ENCODE measurements at places on chromosomes 7 and 10.

GRCh38 chr7:112079673-112080072 lies 126.5 kb downstream of the DOCK4 start:
- DNase-seq: no peak

DNA sequence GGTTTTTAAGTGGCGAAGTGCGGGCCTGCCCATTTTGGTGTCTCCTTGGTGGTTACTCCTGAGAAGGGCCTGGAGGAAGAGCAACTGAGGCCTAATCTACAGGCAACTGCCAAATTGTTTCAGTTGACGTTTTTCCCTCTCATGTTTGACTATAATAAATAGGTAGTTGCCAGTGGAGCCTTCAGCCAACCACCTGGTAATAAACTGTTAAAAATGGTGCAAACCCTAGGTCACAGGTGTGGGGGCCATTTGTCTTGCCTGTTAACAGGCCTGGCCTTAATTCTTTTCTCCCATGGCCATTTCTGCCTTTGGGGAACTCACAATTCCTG lies 3.7 kb downstream of the IKZF1 start:
- no peak for DNase-seq

DNA sequence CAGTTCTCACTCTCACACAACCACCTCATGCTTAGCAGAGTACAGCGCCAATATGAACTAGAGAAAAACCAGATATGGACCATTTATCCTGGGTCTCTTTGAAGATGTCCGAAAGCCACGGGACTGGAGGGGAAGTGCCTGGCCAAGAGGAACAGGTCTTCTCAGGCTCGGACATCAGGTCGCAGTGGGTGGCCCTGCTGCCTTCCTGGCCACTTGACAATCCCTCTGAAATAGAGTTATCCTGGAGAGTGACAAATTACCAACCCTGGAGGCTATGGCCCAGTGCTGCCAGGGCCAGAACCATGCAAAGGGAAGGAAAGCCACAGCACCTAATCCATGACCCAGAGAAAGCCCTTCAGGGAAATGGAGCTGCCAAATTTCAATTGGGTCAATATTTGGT lies 646.8 kb upstream of the NRP1 start:
- DNase-seq: no peak

DNA sequence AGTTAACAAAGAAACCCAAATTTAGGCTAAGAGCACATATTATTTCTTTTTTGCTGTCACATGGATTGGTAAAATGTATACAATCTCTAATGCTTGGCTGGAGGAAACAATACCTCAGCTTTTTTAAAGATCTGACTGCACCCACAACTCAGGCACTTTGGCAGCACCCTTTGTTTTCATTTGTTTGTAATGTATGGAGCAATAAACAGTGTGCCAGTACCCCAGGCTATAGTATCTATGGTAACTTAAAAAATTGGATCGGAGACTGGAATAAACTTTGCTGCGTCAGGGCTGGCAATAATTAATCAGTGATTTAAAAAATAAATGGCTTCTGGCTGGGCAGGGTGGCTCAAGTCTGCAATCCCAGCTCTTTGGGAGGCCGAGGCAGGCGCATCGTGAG lies 27.2 kb downstream of the POLR1F start:
- DNase-seq: no peak

DNA sequence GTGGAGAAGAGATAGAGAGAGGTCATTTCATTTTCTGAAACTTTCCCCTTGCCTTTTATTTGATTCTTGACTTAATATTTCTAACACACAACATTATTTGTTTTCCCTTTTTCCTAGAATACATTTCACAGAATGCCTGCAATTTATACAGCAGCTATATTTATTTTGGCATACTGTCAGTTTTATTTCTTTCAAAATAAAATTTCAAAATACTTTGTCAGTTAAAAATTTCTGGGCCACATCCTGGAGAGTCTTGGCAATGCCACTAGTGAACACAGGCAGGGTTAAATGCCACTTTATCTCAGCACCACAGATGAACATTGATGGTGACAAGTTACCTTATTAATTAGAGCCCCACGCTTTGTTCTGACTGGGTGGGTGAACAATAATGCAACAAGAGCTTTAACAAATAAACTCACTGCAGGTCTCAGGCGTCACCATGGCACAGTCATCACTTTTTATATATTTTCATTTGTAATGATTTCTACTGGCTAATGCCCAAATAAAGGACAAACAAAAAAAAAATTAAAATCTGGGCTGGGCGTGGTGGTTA lies 494.0 kb downstream of the KIF20B start:
- no peak for DNase-seq

DNA sequence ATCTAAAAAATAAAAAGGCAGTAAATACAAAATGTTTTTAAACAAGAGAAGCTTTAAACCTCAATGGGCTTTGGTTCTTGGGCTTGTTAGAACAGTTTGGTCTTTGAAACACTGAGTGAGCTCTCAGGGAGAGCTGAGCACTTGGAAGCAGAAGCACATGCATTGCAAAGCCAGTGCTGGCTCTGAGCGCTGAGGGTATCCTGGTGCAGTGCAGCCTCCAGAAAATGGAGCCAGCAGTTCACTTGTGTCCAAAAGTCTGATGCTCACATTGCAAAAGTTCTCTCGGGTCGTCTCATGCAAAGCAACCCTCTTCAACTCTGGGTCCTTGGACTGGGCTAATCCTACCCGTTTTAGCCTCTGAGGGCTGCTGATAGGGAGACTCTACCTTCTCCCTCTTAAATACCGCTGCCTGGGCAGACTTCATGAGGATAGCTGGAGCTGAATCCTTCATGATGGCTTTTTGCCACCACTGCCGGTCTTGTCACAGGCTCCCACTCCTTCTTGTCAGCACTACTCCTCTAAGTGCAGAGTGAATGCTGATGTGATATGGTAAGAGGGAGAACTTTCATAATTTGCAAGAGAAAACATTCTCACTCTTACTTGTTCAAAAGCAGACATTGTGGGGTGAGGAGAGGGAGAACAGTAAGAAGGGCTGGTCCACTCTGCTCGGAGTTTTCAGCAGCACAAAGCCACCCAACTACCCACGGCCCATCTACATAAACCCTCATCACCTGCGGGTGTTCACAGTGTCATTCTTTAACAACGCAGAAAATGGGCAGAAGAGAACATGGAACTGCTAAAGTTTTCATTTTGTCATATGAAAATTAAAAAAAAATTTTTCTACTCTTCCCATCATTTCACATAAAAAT lies 42.2 kb upstream of the BMPER start:
- DNase-seq: no peak

DNA sequence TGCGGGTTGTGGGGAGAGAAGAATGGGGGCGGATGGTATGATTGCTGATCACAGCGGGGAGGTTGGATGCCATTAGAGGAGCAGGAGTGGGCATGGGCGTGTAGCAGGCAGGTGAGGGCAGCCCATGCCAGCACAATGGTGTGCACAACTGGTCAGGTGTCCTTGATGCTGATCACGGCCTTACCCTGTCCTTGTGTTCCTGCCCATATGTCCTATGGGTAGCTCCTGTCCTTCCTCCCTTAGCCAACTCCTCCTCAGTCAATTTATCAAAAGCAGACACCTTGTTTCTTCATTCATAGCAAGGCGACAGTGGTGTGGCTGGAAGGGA lies 30.7 kb downstream of the WDR86 start:
- no peak for DNase-seq

- no peak for DNase-seq
Measured at GRCh38 chr7:138195151-138195571, 118.9 kb downstream of the AKR1D1 start.

- no peak for DNase-seq
Measured at GRCh38 chr7:50564171-50564570, 1.0 kb downstream of the DDC start.

DNA sequence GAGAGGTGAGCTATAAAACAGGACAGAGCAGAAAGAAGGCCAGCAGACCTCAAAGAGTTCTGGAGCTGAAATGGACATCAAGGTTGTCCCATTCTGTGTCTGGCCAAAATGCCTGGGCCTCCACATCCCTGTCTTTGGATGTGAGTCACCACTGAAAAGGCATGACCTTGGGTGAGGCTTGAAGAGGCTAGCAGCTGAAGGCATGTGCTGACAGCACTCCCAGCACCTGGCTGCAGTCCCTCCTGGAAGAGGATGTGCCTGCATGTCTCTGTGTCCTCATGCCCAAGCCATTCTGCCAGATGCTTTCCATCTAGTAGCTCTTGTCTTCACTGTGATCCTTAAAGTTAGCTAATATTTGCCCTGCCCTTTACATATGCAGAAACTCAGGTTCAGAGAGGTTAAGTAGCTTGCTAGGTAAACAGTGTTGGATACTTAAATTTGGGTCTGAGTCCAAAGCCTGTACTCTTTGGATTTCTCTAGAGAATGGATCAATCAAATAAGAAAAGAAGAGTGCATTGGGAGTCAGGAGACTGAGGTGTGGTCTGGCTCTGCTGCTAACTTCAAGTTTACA lies 35.8 kb downstream of the HECW1 start:
- DNase-seq: no peak

DNA sequence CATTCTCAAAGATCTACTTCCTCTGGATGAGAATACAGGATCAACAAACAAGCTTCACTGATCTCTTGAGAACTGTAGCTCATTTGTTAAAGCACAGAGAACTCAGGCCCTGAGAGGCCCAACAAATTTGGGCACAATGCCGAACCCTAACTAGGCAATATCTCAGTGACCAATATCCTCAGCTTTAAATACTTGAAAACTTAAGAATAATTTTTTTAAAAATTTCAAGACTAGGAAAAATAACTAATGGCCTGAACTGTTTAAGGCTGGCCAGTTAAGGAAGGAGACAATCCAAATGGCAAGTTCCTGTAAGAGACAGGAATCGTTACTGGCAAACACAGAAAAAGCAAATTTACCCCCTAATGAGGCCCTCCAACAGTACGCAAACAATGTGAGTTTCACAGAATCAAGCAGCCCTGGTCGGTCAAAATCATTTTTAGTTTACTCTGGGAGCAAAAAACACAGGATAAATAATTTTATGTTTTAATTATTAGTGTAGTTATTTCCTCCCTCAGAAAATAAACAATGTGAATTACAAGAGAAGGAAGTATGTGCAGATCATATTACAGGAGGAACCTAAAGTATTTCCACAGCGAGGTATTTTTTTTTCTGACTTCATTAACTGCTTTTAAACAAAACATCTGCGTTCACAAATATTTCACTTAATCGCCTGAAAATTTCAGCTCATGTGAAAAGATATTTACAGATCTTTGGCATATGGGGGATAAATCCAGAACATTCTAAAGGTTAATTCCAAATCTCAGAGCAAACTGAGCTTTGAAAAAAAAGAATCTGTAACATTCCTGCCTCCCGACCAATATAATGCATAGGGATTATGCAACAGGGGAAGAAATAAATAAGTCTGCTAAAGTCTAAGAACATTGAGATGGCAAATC lies 39.5 kb downstream of the NT5C2 start:
- peak; percentile 38 for DNase-seq

DNA sequence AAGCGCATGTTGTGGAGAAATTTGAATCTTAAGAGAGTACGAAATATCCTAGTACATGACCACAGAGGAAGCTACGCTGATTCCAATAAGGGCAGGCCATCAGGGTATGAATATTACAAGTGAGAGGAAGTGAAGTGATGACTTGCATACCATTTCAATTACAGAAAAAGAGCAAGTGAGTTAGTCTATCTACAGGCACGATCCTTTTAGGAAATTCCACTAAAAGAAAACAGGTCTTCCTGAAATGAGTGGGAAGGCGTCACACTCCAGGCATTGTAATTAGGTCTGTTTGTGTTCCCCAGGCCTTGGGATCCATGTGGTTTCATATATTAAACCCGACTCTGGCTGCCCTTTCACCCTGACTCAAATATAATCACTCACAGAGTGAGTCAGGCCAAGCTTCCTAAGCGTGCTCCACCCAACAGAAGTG lies 152.5 kb downstream of the SEMA3A start:
- DNase-seq: no peak

GRCh38 chr10:113666682-113667252 lies 2.9 kb upstream of the NRAP start:
- no peak for DNase-seq

GRCh38 chr10:22420787-22421517 lies 75.7 kb downstream of the SPAG6 start:
- DNase-seq: no peak

GRCh38 chr10:9244864-9245263 lies 1190.4 kb downstream of the GATA3 start:
- DNase-seq: no peak

DNA sequence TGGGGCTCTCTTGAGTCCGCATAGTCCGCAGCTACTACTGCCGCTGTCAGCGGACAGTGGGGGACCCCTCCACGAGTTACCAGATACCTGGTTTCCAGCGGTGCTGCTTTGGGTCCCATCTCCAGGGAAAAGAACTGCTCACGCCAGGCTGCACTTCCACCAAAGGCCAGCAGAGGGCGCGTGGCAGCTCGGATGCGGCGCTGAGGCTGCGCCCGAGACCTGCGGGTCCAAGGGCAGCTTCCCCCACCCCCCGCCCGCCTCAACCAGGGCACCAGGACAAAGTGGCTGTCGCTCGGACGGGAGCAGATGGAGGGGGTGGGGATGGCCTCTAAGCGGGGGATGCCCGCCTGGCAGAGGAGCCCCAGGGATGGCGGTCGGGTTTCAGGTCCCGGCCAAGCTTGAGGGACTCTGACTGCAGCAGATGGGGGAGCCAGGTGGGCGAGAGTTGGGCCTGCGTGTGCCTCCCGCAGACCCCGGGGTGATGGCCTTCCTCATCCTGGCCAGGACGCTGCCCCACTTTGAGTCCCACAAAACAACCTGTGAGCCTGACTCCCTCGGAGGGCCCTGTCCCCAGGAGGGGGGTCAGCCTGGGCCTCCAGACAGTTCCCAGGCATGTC lies 23.8 kb upstream of the ZNF735 start:
- no peak for DNase-seq

DNA sequence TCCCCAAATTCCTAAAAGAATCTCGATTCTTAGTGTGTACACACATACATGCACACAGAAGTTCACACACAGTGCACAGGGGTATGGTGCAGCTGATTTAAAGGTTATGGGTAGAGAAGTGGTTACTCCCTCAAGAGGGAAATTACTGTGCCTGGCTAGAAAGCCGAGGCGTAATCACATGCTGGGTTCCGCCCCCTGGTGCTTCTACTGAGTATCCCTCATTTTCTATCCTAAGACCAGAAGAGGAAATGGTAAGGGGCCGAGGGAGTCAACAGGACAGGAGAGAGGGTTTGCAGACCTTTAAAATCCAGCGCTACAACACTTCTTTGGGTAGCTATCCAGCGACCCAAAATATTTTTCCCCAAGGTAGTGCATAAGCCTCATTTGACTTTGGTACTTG lies 147.3 kb upstream of the TMEM196 start:
- DNase-seq: no peak

- DNase-seq: no peak
Measured at GRCh38 chr7:46839651-46840050, 742.3 kb downstream of the TNS3 start.

DNA sequence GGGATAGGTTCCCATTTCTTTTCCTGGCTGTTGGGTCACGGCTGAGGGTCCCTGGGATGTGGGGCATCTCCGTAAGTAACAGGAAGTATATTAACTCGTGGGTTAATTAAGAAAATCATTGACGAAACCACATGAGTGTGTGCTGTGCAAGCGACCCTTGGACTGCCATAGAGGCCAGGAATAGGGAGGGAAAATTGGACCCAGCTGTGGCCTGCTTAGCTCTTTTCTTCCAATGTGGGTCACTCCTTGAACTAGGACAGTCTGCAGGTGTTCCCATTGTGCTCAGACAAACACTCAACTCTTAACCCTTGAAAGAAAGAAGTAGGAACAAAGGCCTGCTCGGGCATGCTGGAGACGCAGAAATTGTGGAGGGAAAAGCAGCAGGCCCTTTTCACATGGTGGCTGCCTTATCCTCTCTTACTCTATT lies 25.6 kb upstream of the PLEKHA1 start:
- peak; percentile 72 for DNase-seq

GRCh38 chr10:122688293-122688989 lies 11.2 kb downstream of the C10orf120 start:
- DNase-seq: peak; percentile 24

GRCh38 chr10:20885678-20886077 lies 11.4 kb downstream of the NEBL start:
- DNase-seq: no peak

All from right renal pelvis (tissue), 4 donors.